ENCODE measurements at places on chromosomes 6 and 20.

DNA sequence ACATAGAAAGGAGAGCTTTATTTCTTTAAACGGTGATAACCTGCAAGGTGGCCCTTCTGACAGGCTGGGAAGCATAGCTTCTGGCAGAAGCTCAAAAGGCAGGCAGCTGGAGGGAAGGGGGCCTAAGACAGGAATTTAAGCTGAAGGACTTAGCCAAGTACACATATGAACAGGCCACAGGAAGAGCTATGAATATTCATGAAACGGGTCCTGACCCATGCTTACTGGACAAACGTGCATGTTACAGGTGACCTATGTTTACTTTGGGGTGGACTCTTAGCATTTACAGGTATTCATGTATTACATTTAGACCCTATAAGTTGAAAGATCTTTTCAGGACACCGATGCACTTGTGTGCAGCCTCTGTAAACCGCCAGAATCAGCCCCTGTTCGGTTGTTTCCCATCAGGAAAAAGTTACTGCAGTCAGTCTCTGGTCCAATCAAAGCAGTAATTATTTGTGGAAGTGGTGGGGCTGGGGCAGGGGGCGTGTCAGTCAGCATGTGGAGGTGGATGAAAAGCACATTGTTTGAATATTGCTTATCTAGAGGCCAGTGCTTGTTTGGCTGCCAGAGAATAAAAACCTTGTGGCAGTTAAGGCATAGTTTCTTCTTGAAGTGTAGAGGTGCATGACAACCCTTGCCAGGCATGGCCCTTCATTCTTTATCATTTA, 2.9 kb upstream of the GZF1 start:
- no peak for DNase-seq

DNA sequence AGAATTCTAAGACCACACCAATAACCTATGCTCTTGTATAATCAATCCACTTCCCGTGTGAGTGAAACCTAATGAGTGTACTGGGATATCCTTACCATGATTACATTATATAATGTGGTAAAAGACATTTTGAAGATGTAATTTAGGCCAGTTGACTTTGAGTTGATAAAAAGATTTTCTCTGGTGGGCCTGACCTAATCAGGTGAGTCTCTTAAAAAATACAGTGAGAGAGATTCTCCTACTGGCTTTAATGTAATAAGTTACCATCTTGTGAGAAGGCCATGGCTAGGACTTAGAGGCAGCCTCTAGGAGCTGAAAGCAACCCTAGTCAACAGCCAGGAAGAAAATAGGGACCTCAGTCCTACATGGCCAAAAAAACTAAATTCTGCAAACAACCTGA, 847.7 kb upstream of the HS3ST5 start:
- DNase-seq, result no peak

GRCh38 chr6:99189823-99190721, 159.4 kb downstream of the FAXC start:
- no peak for DNase-seq

- no peak for DNase-seq
Measured at GRCh38 chr6:125008957-125009356, 46.7 kb downstream of the RNF217 start.

- no peak for DNase-seq
Measured at GRCh38 chr6:156779206-156780094, 2.3 kb downstream of the ARID1B start.

GRCh38 chr6:67870321-67870720, 764.8 kb upstream of the ADGRB3 start:
- no peak for DNase-seq

DNA sequence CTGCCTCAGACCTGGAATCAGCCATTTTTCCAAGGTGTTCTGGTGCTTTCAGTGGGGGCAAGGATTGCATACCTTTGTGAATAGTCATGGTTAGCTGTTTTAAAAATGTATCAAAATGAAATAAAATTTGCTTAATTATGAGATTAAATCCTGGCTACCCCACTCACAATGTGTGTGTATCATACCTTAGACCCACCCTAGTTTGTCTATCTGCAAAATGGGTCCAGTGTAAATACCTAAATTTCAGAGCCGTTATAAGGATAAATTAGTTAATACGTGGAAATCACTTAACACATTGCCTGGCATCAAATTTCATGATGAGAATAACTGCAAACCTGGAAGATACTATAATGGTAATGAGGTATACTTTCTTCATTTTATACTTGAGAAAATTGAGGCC, 3.0 kb upstream of the ZNF311 start:
- DNase-seq, result no peak

DNA sequence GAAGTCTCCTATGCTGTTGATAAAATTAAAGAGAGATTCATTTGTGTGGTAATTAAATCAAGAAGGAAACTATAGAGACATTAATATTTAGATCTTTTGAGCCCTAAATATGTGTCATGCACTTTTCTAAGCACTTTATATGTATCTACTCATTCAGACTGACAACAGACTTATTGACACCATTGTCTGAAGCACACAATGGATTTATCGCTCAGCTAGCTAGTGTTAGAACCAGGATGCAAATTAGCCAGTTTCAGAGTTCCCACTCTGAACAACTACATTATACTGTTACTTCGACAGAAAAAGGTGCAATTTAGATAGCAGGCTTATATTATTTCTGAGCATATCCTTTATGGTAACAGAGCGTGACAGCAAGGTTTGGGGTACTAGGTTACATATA, 27.7 kb upstream of the KIAA0408 start:
- no peak for DNase-seq

GRCh38 chr6:163405412-163406309, 8.9 kb upstream of the QKI start:
- DNase-seq, result no peak

DNA sequence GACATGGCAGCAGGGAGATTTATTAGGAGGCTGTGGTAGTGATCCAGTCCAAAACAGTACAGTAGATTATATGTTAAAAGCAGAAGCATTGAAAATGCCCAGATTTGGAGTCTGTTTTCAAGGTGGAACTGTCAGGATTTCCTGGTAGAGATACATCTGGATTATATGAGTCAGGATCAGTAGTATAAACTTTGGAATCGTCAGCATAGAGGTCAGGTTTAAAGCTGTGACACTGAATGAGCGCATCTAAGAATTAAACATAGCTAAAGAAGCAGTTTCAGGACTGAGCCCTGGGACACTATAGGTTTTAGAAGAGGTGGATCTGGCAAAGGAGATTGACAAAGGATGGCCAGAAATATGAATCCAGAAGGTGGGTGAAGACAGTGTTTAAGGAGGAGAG, 60.4 kb downstream of the RNF144B start:
- DNase-seq, result no peak

DNA sequence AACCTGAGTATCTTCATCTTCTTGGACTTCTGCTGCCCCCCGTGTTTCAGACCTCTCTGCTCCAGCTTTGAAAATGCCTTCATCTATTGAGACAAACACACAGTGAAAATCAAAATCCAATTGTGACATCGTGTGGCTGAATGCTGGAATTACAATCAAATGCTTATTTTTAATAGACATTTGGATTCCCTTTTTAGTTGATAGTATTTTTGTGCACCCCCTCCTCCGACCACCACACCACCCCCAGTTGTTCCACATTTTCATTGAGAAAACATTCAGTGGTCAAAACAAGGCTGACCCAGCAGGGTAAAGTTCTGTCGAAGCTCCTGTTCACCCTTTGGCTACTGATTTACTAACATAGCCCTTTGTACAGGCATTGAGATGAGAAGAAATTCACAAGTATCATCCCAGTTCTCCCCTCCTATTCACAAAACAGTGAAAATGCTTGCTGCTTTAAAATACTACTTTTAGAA, 79.0 kb downstream of the NRSN1 start:
- peak; percentile 4 for DNase-seq

DNA sequence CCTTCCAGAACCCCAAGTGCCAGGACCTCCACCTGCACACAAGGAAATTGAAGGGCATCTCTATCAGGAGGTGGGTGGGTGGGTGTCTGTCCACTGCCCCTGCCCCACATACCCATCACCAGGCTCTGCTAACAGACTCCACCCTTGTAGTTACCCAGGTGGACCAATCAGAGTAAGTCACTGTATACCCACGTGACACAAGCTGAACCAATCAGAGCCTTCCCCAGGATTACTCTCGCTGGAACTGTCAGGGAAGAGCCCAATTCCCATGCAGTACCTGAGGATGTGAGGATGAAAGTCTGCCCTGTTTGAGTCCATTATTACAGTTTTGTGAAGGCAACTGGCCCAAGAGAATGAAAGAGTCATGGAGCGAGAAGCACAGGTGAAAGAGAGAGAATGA, 4.2 kb downstream of the OCSTAMP start:
- DNase-seq, result no peak

DNA sequence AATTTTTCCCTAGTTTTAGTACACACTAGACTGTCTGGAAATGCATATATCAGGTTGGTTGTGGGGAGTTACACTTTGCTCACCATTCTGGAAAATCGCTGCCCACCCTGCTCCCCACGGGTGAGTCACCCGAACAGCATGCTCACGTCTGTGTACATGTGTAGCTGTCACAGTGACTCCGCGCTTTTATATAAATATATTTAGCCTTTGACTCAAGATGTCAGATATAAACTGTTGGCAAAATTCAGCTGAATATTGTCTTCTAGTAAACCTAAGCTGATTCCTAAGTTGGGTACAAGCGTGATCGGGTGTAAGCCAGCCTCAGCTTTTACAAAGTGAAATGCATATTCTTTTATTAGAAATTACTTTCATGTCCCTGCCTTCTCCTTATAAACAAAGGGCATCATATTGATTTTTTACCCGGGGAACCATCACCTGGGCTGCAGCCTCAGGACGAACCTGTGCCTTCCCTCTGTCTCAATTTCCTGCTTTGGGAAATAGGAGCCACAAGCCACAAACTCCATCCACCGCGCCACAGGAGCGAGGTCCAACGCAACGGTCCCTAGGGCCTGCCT, 4.3 kb downstream of the SDCBP2 start:
- no peak for DNase-seq

DNA sequence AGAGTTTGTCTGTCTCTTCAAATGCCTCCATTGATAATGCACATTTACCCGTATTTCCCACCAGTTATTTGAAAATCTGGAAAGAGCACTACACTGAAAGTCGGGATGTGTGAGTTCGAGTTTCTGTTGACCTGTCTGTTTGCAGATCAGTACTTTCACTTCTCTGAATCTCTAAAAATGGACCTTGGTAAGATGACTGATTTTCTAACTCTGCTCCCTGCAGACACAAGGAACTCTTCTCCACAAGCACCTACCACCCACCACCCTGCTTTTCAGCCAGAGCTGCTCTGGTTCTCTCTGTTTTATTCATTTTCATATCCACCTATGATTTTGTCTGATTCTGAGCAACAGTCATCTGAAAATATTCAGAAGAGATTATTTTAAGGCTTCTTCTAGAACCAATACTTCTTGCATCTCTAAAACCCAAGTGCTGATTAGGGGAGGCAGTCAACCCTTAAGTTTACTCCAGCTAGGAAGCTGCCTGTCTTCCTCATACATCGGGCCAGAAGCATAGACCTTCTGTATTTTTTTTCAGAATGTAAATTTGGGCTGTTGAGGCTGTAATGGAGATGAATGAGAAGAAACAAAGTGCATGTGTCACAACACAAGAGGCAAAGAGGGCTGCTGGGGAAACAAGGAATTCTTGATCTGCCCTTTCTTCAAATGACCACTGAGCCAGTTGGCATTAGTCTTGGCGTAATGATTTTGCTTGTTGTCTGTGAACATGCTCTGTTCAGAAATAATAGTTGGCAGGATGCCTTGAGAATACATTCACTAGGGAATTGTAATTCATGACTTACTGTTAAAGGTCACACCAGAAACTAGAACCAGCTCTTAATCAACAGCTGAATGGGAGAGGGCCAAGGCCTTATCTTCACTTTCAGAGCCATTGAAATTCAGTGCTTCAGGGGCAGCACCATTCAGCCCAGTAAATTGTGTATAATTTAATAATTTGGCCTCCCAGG, 85.4 kb upstream of the MYLIP start:
- no peak for DNase-seq

Data from GM12891 (cell line).